ENCODE measurements at places on chromosomes 16 and 17.

DNA sequence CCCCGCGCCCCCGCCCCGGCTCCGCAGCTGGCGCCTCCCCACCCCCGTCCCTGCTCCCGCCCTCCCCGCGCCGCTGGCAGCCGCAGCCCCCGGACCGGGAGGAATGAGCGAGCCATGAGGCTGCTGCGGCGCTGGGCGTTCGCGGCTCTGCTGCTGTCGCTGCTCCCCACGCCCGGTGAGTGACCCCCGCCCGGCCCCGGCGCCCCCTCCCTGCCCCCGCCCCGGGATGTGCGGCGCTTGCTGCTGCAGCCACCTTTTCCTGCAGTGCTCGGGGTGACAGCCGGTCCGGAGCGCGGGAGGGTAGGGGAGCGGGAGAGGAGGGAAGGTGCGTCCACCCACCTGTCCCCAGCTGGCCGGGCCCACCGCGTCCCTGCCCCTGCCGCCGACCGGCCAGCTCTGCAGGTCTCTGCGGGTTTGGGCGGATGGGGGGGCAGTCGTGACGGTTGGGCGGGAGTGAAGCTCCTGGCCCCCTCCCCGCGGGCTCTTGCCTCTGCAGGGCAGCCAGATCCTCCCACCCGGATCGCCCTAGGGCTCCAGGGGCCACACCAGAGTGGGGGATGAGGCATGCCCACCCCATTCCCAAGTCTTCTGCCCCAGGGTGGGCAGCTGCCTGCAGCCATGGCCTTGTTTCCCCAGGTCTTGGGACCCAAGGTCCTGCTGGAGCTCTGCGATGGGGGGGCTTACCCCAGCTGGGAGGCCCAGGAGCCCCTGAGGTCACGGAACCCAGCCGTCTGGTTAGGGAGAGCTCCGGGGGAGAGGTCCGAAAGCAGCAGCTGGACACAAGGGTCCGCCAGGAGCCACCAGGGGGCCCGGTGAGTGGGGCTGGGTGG is 513 bp downstream of the ADAM11 start:
- DNase-seq, result no peak

DNA sequence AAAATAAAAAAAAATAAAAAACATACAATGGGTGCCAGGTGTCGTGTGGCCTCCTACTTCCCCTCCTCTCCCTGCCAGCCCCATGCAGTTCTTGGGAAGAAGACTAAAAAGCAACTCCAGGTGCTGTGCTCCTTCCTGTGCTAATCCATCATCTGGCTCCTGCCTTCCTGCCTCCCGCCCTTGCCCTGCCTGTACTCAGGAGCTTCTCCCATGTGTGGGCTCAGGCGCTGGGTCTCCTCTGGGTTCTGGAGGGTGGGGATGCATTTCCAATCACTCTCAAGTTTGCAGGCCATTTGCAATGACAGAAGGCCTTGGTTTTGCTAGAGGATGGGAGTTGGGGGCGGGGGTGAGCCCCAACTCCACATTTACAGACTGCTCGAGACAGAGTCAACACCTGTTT is 122.9 kb downstream of the SDK2 start:
- no peak for DNase-seq

- no peak for DNase-seq
Observed at GRCh38 chr17:67375716-67376115, 1.4 kb upstream of the PITPNC1 start.

DNA sequence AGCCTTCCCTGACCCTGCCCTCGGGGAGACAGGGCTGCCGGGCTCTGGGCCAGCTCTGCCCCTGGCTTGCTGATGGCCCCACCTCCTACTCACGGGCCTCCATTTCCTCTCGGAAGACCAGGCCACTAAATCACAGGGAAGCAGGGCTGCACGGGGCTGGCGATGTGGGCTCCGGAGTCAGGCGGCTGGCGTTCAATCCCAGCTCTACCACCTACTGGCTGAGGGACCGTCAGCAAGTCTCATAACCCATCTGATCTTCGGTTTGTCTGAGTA is 113.4 kb downstream of the AMFR start:
- DNase-seq, result no peak

DNA sequence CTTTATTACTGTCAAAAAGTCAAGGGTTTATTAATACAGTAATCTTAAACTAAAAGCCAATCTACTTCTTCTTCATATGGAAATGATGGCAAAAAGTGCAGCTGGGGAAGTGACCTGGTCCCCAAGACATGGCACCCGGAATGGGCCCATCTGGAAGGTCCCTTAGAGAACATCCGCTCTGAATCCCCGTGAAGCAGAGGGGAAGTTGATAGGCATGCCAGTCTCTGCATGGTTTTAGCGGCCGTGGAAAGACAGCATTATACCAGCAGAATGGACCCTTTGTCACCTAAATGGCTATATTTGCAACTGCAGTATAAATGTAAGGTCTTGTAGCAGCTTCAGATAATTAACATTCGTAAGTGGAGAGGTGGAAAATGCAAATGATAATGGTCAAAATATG is 32.4 kb downstream of the COTL1 start:
- no peak for DNase-seq

DNA sequence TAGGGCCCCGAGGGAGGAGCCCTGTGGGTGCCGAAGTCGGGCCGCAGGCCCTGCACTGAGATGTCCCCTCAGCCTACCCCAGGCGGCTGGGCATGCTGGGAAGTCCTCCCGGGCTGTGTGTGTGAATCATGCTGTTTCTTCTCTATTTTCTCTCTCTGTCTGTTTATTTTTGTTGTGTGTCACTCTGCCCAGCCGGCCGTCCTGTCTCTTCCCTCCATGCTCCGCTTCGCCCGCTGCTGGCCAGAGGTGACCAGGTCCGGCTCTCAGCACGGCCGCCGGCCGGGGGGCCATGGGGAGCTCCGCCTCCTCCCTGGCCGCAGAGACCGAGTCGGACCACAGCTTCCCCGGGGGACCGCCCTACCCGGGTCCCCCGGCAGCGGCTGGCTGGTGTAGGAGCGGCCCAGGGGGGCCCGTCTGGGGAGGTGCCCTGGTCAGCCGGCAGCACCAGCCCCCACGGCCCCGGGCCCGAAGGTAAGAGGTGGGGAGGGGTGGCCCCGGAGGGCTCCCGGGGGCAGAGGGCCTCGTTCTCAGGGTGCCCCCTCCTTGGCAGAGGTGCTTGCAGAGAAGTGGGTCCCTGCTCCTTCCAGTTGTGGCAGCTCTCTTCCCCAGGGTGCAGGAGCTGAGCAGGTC is 12.5 kb downstream of the CAPN15 start:
- no peak for DNase-seq

DNA sequence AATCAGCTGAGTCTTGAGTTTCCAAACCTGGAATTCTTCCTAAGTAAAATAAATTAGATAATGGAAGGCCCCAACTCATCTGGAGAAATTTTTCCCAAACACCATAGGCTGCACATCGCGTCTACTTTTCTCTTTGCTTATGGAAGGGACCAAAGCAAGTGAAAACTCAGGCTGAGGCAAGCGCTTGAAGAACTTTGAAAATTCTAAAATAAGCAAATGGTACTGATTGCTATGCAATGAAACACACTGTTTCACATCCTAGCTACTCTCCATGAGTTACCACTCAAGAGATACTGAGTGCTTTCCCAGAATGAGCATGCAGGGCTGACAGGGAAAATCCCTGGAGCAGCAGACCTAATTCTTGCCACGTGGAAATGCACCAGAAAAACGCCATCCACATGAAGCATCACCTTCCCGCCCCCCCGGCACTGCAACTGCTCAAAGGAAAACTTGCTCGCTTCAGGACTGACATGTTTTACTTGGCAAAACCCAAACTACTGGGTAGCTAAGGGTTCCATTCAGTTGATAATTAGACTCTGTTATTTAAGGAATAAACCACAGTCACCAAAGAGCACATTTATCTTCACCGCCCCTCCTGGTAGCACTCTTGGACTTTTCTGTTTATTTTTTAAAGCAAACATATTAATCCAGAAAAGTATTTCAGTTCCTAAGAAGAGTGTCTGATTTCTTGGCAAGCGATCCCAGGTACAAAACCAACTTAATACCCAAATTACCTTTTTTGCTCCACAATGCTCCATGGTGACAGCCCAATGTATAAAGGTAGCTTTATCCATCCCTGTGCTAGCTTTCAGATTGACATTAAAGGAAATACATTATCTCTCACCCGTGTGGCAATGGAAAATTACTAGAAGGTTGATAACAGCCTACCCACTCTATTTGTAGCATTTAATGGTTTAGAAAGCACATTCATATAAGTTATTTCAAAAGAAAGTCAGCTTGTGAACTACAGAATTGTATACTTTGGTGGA is 62.5 kb downstream of the WDR59 start:
- DNase-seq, result no peak

GRCh38 chr16:6977916-6978315 is 354.7 kb upstream of the RBFOX1 start:
- no peak for DNase-seq

- DNase-seq, result no peak
Observed at GRCh38 chr17:56735842-56736241, 97.9 kb downstream of the C17orf67 start.

GRCh38 chr16:62709794-62710193 is 673.6 kb upstream of the CDH8 start:
- DNase-seq, result no peak

- DNase-seq, result no peak
Observed at GRCh38 chr17:44200478-44201155, 933 bp upstream of the ATXN7L3 start.

DNA sequence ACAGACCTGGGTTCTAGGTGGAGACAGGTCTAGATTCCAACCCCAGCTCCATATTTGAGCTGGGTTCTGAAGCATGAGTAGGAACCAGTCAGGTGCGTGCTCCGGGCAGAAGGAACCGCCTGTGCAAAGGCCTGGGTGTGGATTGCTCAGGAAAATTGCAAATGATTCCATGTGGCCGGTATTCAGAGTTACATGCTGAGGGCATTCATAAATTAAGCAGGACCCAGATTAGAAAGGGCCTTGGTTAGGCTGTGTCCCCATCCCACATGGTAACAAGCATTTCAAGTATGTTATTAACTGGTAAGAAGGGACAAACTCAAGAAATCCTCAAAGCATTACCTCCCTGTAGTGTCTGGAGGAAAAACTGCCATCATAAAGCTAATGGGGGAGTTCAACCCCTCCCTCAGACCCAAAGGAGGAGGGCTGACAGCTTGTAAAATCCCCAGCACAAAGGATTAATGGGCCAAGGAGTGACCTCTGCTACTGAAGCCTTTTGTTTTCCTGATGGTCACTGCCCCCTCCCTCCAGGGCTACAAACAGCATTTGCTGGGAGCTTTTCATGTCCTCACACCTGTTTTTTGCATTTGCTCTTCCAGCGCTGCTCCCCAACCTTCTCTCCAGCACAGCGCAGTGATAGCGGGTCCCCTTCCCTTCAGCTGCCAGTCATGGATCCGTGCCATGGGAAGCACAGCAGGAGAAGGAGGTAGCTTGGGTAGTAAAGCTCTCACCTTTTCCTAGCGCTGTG is 218.0 kb downstream of the C16orf95 start:
- no peak for DNase-seq

GRCh38 chr17:74499992-74500391 is 31.3 kb downstream of the CD300LB start:
- no peak for DNase-seq

DNA sequence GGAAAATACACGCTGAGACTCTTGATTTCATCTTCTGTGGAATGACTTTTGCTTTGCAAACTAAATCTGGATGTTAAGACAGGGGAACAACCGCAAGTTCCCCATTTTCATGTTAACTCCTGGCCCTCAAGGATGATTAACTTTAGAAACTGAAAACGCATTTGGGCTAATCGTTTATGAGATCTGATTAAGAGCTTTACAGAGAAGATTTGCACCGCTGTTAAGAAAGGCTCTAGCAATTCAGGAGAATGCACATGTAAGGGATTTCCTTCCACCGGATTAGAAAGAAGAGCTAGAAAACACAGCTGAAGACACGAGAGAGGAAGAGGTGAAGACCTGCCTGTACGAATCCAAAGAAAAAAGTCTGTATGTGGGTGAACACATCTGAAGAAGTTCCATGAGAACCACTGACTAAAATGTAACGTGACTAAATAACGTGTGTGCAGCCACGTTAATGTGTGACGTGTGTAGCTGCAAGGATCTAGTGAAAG is 106.4 kb downstream of the YPEL2 start:
- DNase-seq, result no peak
